ENCODE measurements at places on chromosomes 12 and 14.

- DNase-seq, result peak; percentile 28
Measured at GRCh38 chr14:63551332-63551731, 8.2 kb upstream of the PPP2R5E start.

- DNase-seq, result no peak
Measured at GRCh38 chr14:96089401-96089800, 50.2 kb downstream of the C14orf132 start.

- no peak for DNase-seq
Measured at GRCh38 chr12:113468365-113469223, 3.1 kb downstream of the LHX5 start.

GRCh38 chr12:92803903-92804302, 101.1 kb downstream of the PLEKHG7 start:
- no peak for DNase-seq

GRCh38 chr14:31968107-31968810, 108.8 kb upstream of the ARHGAP5 start:
- DNase-seq, result no peak
